ENCODE measurements at places on chromosomes 3 and 15. TPM values are rescaled to one million over a fixed set of nuclear protein-coding genes. Genes with fewer than 3 reads are reported as not detected.
A peak's percentile ranks its signal among the peaks of the same experiment; 100 is the strongest.

The KLHL6 gene
- total RNA-seq, result 0.29 TPM

DNA sequence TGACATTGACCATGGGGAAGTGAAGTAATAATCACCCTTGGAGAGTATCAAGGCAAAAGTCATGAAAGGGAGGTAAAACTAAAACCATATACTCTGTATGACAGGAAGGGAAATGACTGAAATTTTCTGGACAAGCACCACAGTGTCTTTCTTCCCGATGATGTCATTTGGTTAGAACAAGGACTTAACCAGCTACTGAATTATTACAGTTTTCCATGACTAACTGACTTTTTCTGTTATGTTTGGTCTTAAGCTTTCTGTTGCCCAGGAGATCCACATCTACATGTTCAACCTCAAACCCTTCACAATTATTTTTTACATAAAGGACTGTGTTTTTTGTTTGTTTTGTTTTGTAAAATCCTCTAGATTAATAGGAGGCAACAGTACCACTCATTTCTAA, 191.9 kb upstream of the IL12A start:
- no peak for DNase-seq

The ZNF774 gene
- 2.8 TPM for total RNA-seq

The KIF15 gene
- total RNA-seq, result 0.25 TPM

- no peak for DNase-seq
Measured at GRCh38 chr3:112011376-112011940, 12.7 kb downstream of the TAGLN3 start.

DNA sequence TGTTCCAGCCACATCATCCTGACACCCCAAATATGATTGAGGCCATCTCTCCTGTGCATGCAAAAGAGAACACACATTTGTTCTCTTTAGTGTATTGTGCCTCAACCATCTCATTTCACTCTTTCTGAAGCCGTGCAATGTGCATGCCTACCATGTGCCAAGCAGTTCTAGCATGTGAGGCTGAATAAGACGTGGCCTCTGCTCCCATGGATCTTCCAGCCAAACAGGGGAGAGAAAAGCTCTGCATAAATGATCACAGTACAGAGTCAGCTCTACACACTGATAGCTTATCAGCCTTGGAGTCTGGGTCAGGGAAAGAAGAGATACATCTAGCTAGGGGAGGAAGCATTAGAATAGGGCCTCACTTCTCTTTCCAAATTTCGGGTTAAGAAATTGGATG, 48.2 kb upstream of the ATG7 start:
- no peak for DNase-seq

DNA sequence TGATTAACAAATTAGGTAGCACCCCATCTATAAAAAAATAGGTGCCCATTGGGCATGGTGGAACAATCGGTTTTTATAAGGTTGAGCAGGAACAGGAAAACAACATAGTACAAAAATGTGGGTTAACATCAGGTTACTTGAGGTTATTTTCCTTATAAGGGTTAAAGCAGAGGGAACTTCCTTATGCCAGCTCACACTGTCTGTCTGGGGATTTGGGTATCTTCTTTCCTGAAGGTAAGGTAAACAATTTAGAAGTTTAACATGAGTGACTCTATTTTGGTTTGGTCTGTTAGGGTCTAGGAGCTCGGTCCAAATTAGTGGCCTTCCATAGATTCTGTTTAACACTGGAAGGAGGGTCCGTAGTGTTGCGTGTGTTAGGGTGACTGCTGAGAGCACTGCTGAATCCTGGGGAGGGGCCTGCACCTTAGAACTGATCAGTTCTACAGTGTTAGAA, 14.7 kb downstream of the CHD2 start:
- no peak for DNase-seq

GRCh38 chr15:63939531-63940130, 105.9 kb upstream of the HERC1 start:
- peak; percentile 70 for DNase-seq

DNA sequence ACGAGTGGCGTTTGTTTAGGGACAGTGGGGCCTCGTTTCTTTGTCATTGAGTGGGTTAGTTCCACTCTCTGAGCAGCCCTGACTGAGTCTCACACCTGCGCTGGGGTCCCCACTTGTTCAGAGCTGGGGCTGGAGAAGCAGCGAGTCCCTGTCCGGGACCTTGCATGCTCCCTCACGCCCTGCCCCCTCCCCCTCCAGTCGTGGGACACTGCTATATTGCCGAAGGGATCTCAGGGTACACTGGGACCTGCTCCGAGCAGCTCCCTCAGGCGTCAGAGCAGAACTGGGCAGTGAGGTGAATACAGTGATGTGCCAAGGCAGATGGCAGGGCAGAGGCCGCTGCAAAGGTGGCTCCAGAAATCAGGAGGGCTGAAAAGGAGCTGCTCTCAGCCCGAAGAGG, 59.9 kb upstream of the KLF13 start:
- no peak for DNase-seq

The NLGN1 gene
- total RNA-seq, result 1.9 TPM

GRCh38 chr3:29079358-29079757, 201.5 kb upstream of the RBMS3 start:
- DNase-seq, result no peak

- DNase-seq, result no peak
Measured at GRCh38 chr3:153290268-153291015, 128.4 kb downstream of the RAP2B start.
